Renal cortical epithelial cell (primary cell): ENCODE measurements at places on chromosomes 13 and 19. TPM values are rescaled to one million over a fixed set of nuclear protein-coding genes. Genes with fewer than 3 reads are reported as not detected.

DNA sequence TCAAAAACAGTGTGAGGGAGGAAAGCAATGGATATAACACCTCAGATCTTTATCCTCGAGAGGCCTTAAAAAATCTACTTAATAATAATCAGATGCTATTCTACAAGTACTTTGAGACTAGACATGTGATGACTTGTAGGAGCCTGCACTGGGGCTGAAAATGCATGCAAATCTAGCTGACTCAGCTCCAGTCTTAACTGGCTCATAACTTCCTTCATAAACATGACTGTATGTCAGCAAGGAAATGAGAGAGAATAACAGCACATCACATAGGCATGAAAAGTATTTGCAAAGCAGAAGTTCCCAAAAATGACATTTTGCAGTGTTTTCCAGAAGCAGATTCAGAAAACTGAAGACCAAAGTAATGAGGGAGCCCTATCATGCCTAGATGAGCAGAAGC, 38.1 kb downstream of the PSG5 start:
- peak; percentile 42 for DNase-seq

- peak; percentile 29 for DNase-seq
These were observed 522.0 kb upstream of the ATXN8OS start for GRCh38 chr13:69585656-69586055.

DUXA gene
- not detected in 2 replicates for total RNA-seq

DNA sequence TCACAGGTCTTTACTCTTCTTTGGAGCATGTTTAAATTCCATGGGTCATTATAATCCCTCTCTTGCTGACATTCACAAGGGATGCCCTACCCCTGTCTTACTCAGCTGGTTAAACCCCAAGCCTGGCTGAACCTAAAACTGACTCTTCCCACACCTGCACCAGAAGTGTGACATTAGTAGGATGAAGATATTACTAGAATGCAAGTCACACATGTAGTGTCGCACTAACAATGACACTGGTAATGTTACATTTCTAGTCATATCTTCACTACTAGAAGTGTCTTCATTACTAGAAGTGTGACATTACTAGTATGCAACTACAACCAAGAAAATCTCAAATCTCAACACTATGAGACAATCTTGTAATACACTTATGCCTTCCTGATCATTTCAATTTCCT, 14.2 kb downstream of the ZAR1L start:
- no peak for DNase-seq
